Stimulated activated CD8-positive, alpha-beta memory T cell treated with anti-CD3 and anti-CD28 coated beads, Interleukin-4, amount 100 ng/mL, for 1 hour (primary cell): ENCODE measurements at places on chromosomes 2 and 18.

- DNase-seq, result no peak
Measured at GRCh38 chr18:32775628-32776027, 2.8 kb upstream of the KLHL14 start.

- DNase-seq, result no peak
Measured at GRCh38 chr18:80009661-80010550, 21.5 kb upstream of the TXNL4A start.

GRCh38 chr2:159614534-159615366 lies 1.6 kb downstream of the BAZ2B start:
- DNase-seq, result no peak

GRCh38 chr2:24830351-24830750 lies 37.1 kb downstream of the CENPO start:
- DNase-seq, result no peak

DNA sequence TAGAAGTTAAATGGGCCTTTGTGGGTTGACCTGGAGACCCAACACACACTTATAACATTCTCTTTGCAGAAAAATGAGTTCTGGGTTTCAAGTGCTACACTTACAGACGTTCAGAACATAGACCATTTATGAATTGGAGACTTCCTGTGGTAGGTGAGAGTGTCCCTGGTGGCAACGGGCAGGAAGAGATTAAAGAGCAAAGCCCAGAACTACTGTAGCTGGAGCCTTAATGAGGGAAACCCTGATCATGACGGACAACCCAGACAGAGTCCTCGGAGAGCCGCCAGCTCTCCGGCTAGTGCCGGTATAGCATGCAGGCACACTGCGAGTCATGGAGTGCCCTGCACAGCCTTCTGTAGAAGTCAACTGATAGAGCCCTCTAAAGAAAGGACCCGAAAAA lies 44.5 kb upstream of the RMDN2 start:
- no peak for DNase-seq

DNA sequence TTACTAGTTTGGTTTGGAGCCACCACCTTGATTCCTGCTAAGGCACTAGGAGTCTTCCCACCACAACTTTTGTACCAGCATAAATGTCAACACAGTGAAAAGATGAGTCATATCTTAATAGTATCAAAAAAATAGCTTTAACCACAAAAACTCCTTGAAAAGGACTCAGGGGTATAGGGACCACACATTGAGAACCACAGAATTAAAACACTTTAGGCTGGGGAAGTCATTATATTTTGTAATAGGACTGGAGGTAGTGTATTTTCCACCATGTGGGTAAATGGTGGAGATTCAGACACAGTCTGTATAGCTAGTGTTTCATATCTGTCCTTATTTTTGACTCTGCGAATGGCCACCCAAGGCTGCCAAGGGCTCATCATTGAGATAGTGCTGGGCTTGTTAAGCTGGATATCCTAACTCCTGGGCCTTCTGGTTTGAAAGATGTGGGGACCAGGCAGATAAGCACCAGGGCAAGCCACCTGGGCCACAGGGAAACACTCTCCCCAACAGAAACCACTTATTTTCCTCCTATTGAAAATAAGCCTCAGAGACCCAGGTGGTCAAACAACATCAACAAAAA lies 19.1 kb upstream of the FHL2 start:
- DNase-seq, result no peak

DNA sequence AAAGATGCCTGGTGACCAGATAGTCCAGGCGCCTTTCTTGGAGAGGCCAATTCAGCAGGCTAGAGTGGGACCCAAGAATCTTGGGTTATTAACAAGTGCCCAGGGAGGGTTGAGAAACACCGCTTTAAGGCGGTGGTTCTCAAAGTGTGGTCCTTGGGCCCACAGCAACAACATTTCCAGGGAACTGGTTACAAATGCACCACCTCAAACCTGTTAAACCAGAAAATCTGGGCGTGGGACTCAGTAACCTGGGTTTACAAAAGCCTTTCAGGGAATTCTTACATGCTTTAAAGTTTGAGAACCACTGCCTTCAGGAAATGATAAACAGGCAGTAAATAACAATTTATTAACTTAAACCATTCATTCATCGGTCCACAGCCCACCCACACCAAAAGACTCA lies 92.5 kb downstream of the SP3 start:
- no peak for DNase-seq

DNA sequence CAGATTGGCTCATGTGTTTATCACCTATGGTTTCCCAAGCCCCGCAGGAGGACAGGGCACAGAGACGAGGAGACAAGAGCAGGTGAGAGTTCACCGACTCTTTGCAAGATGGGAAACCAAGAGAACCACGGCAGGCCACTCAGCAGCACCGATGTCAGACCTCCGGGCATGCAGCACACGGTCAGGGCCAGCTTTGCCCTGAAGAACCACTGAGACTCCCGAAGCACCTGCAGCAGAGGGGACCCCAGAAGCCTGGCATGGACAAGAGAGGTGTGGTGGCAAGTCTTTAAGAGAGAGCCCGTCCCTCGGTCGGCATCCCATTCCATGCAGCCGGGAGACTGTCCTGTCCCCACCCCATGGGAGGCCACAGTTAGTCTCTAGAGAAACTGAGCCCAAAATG lies 36.6 kb upstream of the TAF1B start:
- no peak for DNase-seq

GRCh38 chr18:13791181-13791580 lies 32.8 kb upstream of the MC5R start:
- DNase-seq, result no peak

- DNase-seq, result no peak
Measured at GRCh38 chr18:22385718-22386117, 32.0 kb downstream of the CTAGE1 start.

DNA sequence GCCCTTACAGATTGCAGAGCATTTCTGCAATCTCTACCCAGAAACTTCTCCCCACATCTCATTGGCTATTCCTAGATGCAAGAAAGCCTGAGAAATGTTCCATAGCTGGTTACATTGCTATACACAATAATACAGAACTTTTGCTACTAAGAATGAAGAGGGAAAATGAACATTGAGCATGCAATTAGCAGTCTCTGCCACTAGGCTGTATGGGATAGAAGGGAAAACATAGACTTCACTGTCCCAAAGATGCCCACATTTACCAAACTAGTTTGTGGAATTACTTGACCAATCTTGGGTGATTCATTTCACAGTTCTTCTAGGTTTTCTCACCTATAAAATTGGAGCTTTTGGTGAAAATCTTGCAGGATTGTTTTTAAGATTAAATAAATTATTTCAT lies 265.7 kb upstream of the NT5C1B start:
- DNase-seq, result no peak

GRCh38 chr2:159936471-159936870 lies 125.9 kb downstream of the PLA2R1 start:
- no peak for DNase-seq

- DNase-seq, result no peak
Measured at GRCh38 chr18:70499218-70499691, 210.4 kb downstream of the SOCS6 start.

- no peak for DNase-seq
Measured at GRCh38 chr2:72926368-72926767, 9.0 kb downstream of the EMX1 start.

DNA sequence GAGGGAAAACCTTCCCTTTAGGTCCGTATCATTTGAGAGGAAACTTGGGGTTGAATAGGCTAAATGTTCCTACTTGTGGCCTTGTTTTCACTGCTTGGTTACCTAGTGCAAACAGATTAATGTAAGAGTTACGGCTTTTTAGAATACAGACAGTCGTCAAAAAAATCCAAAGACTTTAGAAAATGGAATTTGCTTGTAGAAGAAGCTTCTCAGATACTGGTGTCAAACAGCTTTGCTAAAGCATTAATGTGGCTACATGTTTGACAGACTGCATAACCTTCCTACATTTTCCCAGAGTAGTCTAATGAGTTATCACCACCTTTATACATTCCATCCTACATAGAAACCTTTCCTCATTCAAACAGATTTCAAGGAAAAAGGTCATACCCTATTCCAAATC lies 114.6 kb downstream of the FMNL2 start:
- DNase-seq, result no peak
